ENCODE measurements at places on chromosomes 7 and 10. TPM values are rescaled to one million over a fixed set of nuclear protein-coding genes. Genes with fewer than 3 reads are reported as not detected.

LIPJ gene
- 0.02 TPM for polyA plus RNA-seq

DNA sequence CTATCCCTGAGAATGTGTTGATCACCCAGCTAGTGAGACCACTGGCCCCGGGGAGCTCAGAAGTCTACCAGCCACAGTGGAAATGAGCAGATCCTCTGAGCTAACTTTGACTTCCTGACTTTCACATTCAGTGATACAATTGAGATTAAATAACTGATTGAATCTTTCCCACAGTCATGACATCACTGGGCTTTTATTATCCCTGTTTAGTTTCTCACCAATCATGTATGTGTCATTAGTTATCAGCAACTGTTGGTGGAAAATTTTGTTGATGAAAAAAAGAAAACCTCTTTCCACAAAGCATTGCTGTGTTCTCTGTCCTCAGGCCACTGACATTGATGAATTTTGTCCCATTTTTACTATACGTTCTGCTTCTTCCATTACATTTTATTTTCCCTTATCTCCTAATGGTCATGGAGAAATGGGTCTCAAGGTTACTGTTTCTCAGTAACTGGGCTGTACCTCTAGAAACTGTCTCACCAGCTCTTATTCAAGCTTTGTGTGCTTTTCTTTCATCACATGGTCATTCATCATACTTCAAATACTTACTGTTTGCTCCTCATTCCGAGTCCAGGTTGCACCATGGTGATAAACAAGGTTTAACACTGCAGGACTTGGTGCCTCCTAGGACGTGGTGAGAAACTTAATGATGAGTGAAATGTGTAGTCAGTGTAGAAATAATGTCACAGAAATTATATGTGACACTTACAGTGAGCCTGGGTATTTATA, 304.7 kb downstream of the CDK14 start:
- DNase-seq, result no peak

DNA sequence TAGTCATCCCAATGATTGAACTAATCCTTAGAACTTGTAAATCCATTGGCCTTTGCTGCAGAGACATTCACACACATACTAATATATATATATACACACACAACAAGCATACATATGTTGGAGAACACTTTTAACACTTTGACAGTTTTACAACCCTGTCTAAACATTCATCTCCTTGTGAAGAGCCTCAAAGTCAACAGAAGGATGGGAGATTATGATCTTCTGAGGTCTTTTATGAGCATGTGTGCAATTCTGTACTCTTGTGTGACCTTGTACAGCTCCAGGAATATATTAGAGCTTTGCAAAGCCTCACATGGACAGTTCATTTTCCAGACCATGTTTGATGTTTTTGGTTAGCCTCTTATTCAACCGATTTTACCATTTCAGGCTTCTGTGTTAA, 589.0 kb downstream of the NXPH1 start:
- no peak for DNase-seq

DNA sequence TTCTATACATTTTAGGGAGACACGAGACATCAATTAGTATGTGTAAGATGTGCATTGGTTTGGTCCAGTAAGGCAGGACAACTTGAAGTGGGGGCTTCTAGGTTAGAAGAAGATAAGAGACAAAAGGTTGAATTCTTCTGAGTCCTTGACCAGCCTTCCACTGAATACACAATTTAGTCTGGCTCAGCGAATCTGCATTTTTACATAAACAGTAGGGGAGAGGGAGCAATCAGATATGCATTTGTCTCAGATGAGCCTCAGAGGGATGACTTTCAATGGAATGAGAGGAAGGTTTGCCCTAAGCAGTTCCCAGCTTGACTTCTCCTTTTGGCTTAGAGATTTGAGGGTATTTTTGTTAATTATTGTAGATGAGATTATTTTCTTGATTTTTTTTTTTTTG, 20.0 kb upstream of the C10orf90 start:
- DNase-seq, result no peak

DNA sequence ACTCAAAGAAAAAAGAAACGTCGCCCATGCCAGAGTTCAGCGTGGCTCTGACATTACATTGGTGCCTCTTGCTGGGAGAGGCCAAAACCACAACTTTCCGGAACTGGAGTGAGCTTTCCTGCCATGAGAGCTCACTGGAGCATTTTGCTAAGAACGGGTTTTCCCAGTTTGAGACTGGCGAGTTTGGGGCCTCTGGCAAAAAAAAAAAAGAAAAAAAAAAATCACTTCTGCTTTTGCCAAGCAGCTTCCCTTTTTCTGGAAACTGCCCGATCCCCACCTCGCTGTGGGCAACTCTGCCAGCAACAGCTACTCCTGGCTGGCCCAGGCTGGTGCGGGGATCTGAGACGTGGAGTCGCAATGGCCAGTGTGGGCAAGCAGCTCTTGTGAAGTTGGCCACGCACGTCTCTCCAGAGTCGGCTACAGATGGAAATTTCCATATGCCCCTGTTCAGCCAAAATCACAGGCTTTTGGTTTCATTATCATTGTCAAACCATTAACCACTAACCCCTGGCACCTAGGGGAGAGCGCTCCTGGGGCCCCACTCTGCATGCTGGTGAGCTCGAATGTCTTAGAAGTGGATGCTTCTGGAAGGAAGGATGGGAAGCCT, 25.7 kb downstream of the PRKAG2 start:
- DNase-seq, result peak; percentile 76

DNA sequence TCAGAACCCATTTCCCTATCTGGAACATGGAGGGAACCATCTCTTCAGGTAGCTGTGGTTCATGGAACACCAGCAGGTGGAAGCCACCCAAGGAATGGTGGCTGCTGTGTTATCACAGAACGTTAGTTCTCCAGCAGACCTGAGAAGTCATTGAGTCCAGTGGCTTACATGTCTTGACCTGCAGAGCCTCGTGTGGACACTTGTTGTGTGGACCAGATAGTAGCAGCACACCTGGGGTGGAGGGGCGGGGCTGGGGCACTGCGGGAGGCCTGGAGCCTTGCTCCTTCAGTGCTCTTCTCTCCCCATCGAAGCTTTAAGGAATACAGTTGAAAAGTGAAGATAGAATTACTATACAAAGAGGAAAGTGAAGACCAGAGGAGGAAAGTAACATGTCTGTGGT, 42.4 kb downstream of the VWA2 start:
- no peak for DNase-seq

CYP2C19 gene
- polyA plus RNA-seq, result 0.05 TPM

DNA sequence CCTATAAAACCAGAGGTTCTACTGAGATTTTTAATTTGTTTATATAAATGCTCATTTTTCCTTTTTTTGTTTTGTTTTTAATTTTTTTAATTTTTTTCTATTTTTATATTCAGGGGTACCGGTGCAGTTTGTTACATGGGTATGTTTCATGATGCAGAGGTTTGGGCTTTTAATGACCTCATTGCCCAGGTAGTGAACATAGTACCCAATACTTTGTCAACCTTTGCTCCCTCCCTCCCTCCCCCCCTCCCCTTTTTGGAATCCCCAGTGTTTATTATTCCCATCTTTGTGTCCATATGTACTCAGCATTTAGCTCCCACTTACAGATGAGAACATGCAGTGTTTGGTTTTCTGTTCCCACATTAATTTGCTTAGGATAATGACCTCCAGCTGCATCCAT, 94.4 kb upstream of the NEBL start:
- no peak for DNase-seq

SLC26A3 gene
- polyA plus RNA-seq, result 0.07 TPM

FEZF1 gene
- polyA plus RNA-seq, result not detected

TSPAN12 gene
- 37.6 TPM for polyA plus RNA-seq

DNA sequence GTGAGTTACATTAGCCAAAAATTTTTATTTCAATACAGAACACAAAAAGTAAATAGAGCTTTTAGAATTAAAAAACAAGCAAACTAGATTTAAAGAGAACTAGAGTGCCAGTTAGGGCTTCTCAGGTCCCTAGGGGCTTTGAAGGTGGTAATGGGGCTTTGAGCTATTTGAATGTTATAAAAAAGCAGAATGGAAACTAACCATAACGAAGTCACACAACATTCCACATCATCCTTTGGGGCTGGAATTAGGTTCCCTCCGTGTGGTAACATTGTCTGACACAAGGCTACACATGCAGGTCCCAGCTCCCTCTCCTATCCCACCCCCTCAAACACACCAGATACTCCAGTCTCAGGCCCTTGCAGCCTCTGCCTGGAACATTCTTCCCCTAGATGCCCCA, 15.3 kb downstream of the JAZF1 start:
- no peak for DNase-seq

- no peak for DNase-seq
Measured at GRCh38 chr7:36348256-36348655, 41.4 kb upstream of the ANLN start.

GRCh38 chr10:110416776-110417711, 80.7 kb upstream of the DUSP5 start:
- no peak for DNase-seq

GRCh38 chr7:78226059-78226719, 427.6 kb downstream of the PHTF2 start:
- peak; percentile 56 for DNase-seq

FOXL3 gene
- polyA plus RNA-seq, result not detected

DNA sequence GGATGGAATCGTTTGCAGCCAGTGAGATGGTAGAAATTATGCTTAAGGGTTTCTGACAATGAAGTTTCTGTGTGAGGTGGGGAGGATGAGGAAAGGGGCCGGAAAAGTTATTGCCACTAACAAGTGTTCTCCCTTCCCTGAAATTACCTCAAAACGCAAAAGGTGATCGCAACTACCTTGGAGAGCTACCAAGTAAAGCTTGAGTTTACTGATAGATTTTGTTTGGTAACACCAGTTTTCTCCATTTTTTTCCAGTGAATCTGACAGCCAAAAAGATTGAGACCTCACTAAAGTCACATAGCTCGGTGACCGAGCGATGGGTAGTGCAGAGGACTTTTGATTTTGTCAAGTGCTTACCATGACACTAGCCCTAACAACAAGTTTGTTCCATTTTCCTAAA, 1.6 kb downstream of the SUV39H2 start:
- no peak for DNase-seq

DNA sequence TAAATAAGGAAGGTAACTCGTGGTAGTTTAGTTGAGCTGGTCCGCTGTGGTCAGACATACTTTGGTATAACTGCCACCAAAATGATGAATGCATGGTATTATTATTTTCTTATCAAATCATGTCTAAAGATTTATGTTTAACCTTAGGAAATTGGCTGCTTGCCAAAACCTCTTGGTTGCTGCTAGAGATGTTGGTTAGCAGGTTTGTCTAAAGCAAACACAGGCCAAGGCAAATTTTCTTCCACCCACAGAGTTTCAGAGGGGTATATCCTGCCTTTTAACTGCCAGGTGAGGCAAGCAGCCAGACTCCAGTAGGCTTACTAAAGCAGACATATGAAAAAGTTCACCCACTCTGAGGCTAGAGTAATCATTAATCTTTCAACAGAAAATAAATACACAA, 101.4 kb downstream of the SEMA3E start:
- no peak for DNase-seq

- no peak for DNase-seq
Measured at GRCh38 chr10:109025172-109025571, 898.1 kb downstream of the XPNPEP1 start.

GJD4 gene
- not detected for polyA plus RNA-seq

DNA sequence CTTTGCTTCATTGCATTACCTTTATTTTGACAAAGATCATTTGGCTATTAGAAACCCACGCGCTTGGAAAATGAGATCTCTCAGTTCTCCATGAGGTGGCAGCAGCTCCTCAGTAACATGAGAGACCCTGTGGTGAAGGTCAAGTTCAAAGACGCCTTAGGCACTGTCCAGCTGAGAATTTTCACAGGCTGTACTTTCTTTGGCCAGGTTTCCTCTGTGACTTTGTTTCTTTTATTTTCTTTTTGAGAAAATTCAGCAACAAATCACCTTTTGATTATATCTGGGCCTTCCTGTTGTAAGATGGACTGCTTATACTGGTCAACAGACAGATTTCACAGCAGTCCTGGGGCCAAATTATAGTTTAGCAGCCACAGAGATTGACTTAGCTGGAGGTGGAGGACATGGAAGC, 54.5 kb downstream of the RAB18 start:
- DNase-seq, result no peak

DNA sequence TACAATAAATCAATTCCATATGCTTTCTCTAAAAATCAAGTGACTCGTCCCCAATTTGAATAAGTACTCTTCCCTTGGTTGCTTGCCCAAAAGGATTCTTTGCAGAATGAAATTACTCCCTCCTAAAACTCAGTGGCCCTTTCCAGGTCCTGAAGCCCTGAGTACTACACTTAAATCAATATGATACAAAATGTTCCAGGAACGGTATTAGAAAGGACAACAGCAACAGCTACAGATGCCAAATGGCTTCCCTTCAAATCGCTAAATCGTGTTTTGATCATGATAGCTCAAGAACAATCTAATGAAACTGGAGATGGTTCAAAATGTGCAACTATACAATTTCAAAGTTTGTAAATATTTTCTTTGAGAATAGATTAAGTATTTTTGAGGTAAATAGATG, 59.4 kb downstream of the TPK1 start:
- no peak for DNase-seq

FAM25A gene
- polyA plus RNA-seq, result not detected

TRPV6 gene
- polyA plus RNA-seq, result not detected

EGFR gene
- polyA plus RNA-seq, result 4.2 TPM

DDX56 gene
- polyA plus RNA-seq, result 24.1 TPM

DNA sequence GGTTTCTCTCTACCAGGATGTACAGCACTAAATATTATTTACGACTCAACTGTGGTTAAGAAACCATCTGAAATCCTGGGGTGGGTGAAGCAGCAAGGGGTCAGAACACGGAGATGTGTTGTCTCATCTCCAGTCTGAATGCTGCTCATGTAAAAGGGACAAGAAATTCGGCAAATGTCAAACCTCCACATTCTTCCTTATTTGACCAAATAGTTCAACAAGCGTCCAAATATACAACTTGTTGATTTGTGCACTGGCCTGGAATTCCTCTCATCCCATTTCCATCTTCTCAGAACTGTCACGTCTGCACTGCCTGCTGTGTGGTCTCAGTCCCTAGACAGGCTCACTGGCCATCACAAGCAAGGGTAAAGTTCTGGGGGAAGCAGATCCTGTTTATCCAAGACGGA, 520.0 kb downstream of the PARD3 start:
- DNase-seq, result no peak

All from right cardiac atrium (tissue), 5 donors.